ENCODE measurements at places on chromosomes 4 and X.

GRCh38 chr4:89322671-89323070 is 15.1 kb upstream of the GPRIN3 start:
- DNase-seq: no peak

DNA sequence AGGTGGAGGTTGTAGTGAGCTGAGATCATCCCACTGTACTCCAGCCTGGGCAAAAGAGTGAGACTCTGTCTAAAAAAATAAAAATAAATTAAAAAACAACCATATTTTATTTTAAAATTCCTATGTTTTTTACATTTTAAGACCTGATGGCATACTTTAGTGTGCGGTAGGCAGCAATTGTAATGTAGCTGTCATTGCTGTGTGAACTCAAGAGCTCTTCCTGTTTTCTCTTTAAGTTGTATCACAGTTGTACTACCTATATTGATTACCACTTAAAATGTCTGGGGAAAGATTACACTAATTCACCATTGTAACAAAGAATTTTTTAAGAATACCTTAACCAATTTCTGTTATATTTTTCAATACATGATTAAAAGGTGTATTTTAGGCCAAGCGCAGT is 27.3 kb downstream of the ABCE1 start:
- DNase-seq: no peak

DNA sequence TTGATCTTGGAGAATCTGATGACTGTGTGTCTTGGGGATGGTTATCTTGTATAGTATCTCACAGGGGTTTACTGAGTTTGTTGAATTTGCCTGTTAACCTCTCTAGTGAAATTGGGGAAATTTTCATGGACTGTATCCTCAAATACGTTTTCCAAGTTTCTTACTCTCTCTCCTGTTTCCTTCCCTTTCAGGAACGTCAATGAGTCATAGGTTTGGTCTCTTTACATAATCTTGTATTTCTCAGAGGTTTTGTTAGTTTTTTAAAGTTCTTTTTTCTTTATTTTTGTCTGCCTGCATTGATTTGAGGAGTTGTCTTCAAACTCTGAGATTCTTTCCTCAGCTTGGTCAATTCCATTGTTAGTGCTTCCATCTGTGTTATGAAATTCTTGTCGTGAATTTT is 227.7 kb upstream of the GPRIN3 start:
- DNase-seq: no peak

- no peak for DNase-seq
Measured at GRCh38 chr4:7822877-7823276, 116.8 kb downstream of the AFAP1 start.

DNA sequence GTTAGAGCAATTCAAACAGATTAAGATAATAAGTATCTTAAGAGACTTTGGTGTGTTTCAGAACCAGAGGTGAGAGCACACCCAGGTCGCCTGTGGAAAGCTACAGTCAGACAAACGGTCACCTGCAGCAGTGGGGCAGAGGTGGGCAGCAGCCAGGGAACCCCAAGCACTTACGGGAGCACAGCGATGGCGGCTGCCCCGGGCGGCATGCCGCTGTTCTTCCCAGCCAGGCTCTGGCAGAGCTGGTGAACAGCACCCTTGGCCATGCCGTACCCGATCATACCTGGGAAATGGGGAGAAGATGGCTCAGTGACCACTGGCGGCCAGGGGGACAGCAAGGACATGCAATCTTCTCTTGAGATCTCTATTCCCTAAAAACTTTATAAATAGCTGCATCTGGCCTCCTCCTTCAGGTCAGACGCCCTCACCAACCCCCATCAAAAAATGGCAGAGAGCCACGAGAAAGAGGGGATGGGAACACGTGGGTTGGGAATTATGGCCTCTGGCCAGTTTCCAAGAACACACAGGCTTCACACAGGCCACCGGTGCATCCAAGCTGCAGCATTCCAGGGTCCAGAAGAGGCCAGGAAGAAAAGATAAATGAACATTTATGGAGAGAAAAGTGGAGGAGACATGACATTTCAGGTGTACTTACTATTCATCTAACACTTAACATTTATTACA is 19.7 kb downstream of the QDPR start:
- no peak for DNase-seq

DNA sequence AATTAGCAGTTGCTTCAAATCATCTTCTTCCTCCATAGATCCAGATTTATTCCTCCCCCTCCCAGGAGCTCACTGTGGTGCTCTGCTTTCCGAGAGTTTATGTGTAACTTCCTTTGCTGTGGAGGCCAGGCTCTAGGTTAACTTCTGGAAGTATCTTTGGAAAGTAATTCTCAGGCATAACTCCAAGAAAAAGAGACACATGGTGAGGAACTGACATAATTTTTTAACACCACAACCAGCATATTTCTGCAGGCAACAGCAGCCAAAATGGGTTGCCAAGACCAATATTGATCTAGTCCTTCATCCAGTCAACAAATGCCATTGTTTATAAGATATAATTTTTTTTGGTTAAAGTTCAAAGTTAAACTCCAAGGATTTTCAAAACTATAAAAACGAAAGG is 114.5 kb upstream of the RBPJ start:
- DNase-seq: no peak

DNA sequence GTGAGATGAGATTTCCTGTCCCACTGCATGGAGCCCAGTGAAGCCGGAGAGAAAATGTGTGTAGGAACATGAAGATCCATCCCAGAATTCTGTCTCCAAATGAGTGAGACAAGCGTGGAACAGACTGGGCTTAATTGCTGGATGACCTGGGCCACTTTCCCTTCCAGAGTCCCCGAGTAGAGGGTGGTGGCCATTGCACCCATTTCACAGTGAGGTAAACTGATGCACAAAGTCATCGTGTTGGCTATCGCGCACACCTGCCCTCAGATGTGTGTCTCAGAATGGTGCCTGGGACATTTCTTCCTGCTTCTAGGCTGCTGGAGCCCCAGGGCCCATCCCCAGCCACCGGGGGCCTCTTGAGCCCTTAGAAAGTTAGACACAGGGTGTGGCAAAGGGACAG is 43.0 kb upstream of the PSAPL1 start:
- DNase-seq: no peak

GRCh38 chrX:18465051-18465450 is 39.6 kb downstream of the CDKL5 start:
- no peak for DNase-seq

DNA sequence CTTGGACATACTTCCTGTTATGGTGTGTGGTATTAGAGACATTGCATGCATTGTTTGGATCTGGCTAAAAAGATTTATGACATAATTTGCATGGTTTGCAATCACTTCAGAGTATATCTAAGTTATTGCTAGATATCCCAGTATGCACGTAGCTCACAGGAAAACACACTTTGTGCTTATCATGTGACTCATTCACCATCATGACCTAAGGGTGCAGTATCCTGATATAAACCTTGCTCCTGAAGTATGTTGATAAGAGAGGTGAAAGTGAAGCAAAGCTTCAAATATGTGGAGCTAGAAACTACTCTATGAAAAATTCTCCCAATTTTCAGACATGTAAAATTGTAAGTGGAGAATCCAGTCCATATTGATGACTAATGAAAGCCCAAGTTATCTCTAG is 46.9 kb upstream of the GRXCR1 start:
- no peak for DNase-seq

DNA sequence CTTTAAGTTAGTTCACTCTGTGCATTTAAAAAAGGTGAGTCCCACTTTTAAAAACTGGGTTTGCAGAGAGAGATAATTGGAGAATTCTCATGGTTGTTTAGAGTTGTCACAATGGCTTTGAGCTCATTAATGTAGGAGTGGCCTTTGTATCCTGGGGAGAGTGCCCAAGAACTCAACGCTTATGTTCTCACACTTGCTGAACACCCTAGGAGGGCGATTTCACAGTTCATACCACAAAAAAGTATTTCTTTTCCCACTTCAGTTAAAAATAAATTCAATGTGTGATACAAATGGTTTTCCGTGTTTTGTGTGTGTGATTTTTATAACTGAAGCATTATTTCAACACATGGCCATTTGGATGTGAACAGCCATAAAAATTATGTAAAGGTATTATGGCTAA is 8.4 kb downstream of the EMCN start:
- DNase-seq: no peak

GRCh38 chr4:120771907-120772306 is 150.6 kb downstream of the PRDM5 start:
- DNase-seq: no peak

GRCh38 chr4:70808151-70808550 is 31.5 kb downstream of the GRSF1 start:
- no peak for DNase-seq

- no peak for DNase-seq
Measured at GRCh38 chr4:172410363-172410762, 597.2 kb downstream of the GALNTL6 start.

GRCh38 chr4:110780538-110780937 is 157.7 kb upstream of the PITX2 start:
- no peak for DNase-seq

GRCh38 chr4:140707325-140707724 is 48.9 kb downstream of the TBC1D9 start:
- no peak for DNase-seq

DNA sequence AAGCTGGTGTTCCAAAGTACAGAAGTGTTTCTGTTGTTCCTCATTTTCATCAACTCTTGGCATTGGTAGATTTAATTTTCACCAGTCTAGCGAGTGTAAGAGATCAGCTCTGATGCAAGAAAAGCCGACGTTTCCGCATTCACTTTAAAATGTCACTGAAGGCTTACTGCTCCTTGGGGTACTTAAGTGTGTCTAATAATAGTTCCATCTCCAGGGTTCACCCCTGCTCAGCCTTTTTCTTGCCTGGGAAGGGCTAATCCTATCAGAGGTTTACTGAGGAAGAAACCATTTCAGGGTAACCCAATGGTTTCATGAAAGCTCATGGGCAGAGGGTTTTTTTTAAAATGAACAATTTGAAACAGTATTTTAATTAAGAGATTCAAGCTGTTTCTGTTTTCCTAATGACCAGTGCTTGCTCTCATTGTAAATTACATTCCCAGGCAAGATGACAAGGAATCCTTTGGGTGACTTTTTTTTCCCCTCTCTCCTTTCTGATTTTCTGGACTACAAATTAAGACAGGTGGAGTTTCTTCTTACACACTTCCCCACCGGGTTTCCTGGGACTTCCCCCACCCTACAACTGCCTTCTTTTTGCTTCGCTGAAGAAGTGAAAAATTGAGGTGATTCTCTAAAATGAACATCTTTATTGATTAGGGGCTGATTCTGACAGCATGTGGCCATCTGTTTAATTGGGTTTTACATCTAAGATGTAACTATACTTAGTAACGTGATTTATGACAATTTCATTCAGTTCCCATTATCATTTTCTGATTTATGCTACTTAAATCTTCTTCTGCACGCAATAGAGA is 78.7 kb upstream of the CBLL2 start:
- no peak for DNase-seq

DNA sequence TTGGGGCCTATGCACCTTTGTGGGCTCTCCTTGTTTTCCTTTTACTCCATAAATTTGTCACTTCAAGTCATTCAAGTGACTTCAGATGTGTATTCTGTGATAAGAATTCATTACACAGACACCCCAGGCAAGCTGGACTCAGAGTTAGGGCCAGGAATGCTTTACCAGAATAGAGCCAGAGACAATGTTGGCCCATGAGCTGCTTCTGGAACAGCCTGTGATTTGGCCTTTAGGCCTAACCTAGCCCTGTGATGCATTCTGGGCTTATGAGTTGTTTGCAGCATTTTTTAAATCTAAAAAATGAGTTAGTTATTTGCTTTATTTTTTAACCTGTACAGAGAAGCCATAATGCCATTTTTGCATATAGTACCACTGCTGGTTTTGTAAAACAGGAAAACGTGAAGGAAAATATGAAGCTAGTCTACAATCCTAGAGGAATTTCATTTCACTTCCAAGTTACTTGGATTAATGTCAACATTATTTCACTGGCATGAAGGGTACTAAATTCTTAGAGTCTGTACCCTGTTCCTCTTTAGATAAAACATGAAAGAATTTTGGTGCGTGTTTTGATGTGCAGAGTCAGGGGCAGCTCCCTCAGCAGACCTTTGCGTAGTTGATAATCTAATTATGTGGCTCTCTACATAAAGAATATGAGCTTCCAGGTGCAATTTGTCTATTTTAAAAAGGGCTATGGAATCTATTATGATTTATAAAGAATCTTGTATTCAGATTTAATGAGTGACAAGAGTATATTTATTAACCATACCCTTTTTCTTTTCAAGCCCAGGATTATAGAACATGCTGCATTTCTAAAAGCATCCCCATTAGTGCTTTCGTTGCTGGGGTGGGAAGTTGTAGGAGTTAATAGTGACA is 84.7 kb downstream of the ARHGAP10 start:
- DNase-seq: no peak

- no peak for DNase-seq
Measured at GRCh38 chrX:53458082-53458481, 23.9 kb upstream of the HSD17B10 start.

DNA sequence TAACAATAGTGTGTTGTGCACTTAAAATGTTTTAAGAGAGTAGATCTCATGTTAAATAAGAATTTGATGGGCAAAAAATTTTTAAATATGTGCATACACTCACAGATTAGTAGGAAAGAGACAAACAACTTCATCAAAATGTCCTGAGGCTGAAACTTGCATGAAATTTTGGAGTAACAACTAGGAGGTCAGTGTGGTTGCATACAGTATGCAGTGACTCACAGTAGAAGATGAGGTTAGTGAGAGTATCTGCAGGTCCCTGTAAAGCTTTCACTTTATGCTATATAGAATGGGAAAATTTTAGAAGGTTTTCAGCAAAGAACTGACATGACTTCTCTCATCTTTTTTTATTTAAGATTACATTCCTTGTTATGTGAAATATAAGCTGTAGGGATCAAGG is 453.1 kb upstream of the KLHL4 start:
- no peak for DNase-seq

DNA sequence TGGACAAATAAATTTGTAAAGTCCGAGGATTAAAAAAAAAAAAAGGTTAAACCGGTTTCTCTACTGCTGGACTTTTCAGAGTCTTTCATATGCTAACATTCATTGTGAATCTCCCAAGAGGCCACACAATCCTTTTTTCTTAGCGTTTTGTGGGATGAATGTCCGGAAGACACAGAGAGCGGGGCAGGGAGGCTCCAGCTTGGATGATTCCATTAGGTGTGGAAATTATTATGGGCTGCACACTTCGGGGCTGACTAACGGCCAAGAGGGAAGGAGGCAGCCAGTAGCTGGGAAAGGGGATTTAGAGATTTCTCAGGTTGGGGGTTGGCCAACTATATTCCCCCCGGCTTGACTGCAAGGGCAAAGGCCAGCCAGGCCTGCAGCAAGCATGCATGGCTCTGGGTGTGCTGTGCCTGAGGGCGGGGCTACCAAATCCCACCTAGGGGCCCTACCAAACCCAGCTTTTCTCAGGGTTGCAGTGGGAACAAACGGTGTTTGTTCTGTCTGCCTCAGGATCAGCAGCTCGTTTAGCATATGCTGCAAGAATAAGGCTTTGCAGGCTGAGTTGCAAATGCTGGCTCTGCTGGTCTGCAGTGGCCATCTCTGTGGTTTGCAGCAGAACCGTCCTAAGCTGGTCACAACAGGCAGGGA is 28.6 kb downstream of the NYX start:
- DNase-seq: no peak

GRCh38 chr4:155566354-155566753 is 100.3 kb upstream of the GUCY1A1 start:
- DNase-seq: no peak
